ENCODE measurements at places on chromosomes 13 and 19.

- peak; percentile 67 for DNase-seq
Observed at GRCh38 chr13:110528371-110528770, 33.2 kb downstream of the RAB20 start.

GRCh38 chr19:5255602-5256231 lies 84.9 kb downstream of the PTPRS start:
- no peak for DNase-seq

GRCh38 chr19:56566904-56567273 lies 379 bp upstream of the ZNF470 start:
- DNase-seq, result peak; percentile 34

- no peak for DNase-seq
Observed at GRCh38 chr19:50450369-50451222, 17.9 kb downstream of the MYBPC2 start.

GRCh38 chr13:108444448-108444847 lies 174.9 kb downstream of the TNFSF13B start:
- DNase-seq, result peak; percentile 3

GRCh38 chr19:41426952-41427646 lies at the start of gene B3GNT8:
B3GNT8 (minus strand) TSS chr19:41427374; CDS start chr19:41426778, 596 bp downstream.
- peak; percentile 70 for DNase-seq

- DNase-seq, result no peak
Observed at GRCh38 chr19:548886-549830, 5.3 kb downstream of the GZMM start.

- DNase-seq, result no peak
Observed at GRCh38 chr19:47179653-47180310, 49.1 kb downstream of the SAE1 start.

GRCh38 chr13:63409791-63410351 lies 1994.2 kb upstream of the PCDH20 start:
- no peak for DNase-seq

DNA sequence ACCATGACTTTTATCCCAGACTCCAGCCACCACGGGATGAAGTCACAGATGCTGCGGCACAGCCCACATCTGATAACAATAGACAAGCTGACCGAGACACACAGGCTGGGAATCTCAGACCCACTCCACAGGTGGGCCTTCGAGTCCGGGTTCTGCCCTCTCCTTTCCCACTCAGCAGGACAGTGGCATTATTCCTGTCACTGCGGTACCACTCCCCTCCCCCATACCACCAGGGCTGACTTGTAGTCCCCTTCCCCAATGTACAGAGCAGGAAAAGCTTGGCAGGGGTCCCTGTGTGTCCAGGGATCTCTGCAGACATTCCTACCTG lies 179 bp upstream of the AMER2 start:
- DNase-seq, result no peak

DNA sequence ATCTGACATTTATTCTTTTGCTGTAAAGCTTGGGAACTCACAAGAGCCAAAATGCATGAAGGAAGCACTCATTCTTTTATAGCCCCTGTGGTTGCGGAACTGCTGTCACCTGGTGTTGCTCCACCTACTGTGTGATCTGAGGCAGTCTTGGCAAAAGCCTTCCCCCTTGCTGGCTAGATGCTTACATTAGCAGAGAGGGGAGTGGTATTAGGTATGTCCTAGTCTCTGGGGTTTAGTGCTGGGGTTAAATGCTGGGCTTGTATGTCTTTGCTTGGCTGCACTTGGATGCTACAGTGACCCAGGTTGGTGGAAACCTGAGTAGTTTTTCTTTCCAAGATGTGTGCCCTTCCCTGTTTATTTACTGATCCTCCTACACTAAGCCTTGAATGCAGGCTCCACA lies 99.3 kb downstream of the WDFY2 start:
- DNase-seq, result no peak

DNA sequence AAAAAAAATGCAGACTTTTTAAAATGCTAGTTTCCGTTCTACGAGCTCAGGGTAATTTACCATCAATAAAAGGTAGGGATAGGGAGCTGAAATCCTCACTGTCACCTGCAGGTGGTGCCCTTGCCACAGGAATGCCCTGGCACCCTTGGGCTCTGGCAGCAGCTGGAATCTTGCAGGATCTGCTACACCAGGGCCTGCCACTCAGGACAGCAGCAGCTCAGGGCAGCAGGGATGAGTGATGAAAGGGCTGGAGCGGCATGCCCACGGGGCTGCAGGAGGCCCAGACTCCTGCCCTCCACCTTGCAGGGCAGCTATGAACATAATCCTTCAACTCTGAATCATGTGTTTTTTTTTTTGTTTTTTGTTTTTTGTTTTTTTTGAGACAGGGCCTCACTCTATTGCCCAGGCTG lies 54.0 kb downstream of the GNG7 start:
- DNase-seq, result peak; percentile 87

DNA sequence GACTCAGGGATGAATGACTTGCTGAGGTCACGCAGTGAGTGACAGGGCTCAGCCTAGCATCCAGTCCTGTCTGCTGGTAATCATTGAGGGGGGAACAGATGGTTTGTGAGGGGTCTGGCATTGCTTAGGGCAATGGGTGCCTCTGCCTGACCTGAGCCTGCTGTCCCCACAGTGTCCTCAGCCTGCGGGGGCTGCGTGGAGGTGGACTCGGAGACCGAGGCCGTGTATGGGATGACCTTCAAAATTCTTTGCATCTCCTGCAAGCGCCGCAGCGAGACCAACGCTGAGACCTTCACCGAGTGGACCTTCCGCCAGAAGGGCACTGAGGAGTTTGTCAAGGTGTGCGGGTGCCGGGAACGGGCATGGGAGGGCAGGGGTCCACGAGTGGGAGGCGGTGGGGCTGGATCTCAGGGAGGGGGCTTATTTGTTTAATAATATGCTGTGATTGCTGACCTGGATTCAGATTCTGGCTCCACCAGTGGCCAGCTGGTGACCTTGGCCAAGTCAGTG lies 2.1 kb downstream of the SCN1B start:
- no peak for DNase-seq

DNA sequence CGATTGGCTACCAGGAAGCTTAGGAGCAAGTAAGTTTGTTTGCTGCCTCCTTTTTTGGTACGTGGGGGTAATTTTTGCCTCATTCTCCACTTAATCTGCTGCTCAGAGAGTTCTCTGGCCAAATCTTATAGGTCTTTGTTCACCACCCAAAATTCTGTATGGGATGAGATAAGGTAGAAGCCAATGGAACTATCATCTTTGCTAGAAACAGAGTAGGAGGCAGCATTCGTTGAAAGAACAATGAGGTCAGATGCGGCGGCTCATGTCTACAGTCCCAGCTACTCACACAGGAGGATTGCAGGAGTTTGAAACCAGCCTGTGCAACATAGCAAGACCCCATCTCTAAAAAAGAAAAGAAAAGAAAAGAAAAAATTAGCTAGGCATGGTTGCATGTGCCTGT lies 5.0 kb upstream of the DNAAF3 start:
- DNase-seq, result no peak

DNA sequence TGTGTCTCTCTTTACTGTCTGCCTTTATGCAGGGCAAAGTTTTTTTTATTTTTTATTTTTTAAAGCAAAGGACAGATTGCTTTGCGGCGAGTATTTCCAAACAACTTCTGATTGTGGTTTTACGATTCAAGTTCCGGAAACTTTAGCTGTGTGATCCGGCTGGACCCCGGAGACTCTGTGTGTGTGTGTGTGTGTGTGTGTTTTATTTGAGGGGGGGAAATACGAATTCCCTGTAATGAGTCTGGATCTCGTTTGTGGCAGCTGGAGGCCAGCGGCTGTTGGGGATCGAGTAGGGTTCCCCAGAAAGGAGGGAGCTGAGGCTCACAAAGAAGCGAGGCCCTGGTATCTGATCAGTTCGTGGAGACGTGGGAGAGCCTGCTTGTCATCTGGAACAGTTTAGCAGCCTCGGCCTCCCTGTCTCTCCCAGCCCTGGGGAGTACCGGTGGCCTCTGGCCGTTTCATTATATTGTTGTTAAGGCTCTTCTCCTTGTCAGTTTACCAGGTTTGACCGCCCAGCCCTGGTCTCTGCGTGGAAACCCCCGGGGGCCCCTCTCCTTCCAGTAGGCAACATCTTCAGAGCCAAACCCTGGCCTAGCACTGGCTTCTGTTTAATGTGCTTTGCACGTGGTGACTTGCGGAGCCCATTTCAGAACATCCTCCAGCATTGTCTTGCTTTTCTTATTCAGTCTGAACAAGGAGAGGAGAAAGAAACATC lies 1.3 kb downstream of the FARP1 start:
- peak; percentile 57 for DNase-seq

DNA sequence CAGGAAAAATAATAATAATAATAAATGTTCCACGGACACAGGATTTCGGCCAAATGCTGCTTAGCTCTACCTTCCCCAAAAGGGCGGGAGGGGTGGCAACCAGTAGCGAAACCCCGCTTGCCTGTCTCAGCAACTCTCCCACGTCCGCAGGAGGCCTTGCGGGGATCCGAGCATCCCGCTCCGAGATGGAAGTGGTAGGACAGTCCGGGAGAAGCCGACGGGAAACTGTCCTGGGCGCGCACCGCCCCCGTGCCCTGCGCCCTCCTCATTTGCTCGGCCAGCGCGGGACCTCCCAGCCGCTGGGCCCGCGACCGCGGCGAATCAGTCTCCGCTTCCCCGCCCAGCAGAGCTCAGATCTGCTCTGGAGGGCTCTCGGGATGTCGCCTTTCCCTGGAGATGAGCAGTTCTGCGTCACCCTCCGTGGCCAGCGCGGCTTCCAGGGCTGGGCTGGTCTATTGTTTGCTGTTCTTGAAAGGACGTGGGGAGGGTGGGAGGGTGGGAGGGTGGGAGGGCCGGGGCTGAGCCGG lies 48.9 kb upstream of the PABPC3 start:
- DNase-seq, result peak; percentile 21

DNA sequence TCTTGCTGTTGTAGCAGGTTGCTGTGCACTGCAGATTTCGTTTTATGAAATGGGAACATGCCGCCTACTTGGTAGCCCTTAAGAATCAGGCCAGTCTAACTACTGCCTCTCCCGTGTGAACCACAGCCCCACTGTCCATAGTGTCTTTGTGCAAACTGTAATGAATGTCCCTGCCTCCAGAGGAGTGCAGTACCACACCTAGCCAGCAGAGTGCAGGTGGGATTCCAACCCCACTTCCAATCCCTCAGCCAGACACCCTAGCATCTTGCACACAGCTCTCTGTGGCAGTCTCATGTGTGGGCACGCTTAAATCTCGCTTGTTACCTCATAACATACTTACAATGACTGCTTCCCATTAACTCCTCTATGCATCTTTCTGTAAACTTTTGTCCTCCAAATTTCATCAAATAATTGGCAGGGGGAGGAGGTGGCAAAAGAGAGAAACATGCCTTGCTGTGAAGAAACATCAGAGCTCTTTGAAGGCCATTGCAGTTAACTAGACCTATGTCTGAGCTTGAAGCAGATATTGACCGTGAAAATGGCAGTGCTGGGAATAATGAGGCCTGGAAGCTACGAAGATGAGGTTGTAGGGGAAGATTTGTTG lies 47.2 kb downstream of the ZAR1L start:
- peak; percentile 36 for DNase-seq

- no peak for DNase-seq
Observed at GRCh38 chr13:109737606-109738005, 48.8 kb downstream of the IRS2 start.

- no peak for DNase-seq
Observed at GRCh38 chr19:49953416-49953815, 7.6 kb downstream of the SIGLEC11 start.

DNA sequence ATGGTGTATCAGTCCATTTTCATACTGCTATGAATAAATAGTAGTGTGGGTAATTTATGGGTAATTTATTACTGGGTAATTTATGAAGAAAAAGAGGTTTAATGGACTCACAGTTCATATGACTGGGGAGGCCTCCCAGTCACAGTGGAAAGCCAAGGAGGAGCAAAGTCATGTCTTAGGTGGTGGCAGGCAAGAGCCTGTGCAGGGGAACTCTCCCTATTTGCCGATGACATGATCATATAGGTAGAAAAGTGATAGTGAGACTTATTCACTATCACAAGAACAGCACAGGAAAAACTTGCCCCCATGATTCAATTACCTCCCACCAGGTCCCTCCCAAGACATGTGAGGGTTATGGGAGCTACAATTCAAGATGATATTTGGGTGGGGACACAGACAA lies 1137.7 kb downstream of the UQCRFS1 start:
- no peak for DNase-seq

DNA sequence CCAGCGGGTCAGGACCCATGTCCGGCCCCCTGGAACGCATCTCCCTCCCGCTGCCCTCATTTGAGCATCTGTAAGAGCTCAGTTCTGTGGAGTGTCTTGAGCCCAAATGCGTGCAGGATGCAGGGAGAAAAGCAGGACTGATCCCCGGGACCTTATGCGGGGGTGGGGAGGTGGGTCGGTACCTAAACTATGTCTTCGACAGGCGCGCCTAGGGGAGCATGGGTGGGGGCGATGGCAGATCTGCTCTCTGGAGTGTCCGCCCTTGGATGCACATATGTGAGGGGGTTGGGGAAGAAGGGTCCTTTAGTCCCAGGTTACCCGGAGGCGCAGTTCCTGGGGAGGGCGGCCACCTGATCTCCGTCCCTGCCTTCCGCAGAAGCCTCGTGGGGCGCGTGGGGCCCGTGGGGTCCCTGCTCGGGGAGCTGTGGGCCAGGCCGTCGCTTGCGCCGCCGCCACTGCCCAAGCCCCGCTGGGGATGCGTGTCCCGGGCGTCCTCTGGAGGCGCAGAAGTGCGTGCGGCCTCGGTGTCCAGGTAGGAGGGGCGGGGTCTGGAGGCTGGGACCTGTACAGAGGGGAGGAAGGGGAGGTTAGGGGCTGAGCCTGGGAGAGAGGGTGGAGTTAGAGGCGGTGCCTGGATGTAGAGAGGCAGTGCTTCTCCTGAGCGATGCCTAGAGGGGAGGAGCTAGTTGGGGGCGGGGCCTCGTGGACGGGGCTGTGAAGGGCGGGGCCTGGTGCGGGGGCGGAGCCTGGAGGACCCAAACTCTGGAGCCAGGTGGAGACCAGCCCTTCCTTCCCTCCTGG lies 2.9 kb downstream of the CILP2 start:
- DNase-seq, result peak; percentile 50

DNA sequence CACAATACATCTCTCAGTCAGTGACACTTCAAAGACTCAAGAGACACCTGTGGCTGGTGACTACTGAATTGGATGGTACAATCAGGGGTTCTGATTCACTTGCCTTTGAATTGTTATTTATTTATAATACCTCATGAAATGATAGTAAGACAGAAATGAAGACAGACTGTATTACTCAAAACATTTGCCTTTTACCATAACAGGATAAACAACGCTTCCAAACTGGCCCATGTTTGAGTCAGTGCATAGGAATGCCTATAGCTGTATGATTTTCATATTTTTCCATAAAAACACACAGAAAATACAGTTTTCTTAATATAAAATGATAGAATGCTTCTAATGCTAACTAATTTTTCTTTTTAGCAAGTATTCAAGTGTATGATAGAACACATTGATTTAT lies 59.5 kb upstream of the FGF14 start:
- DNase-seq, result peak; percentile 53
